ENCODE measurements at places on chromosomes 12 and 14.
A peak's percentile ranks its signal among the peaks of the same experiment; 100 is the strongest.

GRCh38 chr12:85807730-85808129, 28.5 kb downstream of the RASSF9 start:
- no peak for DNase-seq

GRCh38 chr12:10235761-10236631, 23.3 kb downstream of the GABARAPL1 start:
- peak; percentile 24 for DNase-seq

DNA sequence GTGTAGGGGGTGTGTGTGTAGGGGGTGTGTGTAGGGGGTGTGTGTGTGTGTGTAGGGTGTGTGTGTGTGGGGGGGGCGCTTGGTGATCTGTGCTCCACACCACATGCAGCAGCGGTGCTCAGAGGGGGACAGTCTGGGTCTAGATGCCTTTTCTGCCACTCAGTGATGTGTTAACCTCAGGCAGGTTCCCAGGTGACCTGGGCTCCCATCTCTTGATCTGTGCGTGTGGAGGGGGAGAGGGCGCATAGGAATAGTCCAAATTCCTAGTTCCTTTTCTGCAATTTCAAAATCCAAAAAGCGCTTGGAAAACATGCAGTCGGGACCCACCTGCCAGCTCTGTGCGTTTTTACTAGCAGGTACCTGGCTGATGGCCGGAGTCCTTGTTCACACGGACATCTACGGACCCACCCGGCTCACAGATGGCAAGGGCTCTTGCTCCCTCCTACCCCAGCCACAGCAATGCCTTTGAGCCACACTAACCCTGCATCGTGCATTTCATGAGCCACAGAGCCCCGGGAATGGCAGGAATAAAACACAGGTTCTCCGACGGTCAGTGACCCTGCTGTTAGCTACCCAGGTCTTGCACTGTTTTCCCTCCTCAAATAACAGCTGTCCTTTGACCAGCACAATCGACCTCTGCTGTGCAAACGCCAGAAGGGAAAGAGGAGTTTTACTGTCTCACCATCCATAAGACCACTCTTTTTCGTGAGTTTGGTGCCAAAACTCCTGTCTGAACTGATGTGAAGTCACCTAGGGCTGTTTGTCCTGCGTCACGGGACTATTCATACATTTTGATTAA, 120.8 kb downstream of the GLT1D1 start:
- DNase-seq = no peak

DNA sequence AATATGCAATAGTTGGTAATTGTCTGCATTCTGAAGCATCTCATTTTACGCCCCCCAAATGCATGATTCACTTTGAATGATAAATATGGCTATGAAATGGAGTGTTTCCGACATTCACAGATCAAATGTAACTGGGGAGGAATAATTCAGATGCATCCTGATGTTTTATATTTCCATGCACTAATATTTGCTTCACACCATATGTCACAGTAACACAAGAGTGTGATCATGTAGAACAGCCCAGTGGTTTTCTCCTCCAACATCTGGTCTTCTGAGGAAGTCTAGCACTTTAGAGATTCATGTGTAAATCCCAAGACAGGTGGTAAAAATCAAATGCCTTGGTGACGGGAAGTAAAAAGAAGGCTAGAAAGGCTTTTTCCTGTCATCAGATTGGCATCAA, 273.1 kb downstream of the DIO2 start:
- no peak for DNase-seq

- no peak for DNase-seq
These were observed 96.9 kb downstream of the GTF2A1 start for GRCh38 chr14:81123811-81124210.

DNA sequence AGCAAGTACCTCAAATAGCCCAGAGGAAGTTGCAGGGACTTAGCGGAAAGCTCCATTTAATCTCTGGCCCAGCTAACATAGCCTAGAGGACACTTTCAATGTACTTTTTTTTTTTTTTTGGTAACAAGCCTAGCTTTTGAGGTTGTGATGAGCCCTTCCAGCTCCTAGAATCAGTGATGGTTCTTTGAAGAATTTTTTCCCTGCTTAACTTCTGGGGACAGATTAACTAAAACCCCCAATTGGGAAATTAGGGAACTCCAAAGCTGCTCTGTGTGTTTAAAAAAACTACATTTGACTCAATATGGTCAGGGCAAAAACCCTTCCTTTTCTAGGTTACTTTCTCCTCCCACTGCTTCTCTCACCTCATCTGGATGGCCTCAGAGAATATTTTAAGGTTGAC, 23.9 kb upstream of the ITGA5 start:
- no peak for DNase-seq

- no peak for DNase-seq
These were observed 903.6 kb upstream of the TMEM132C start for GRCh38 chr12:127363392-127363791.

- DNase-seq = no peak
These were observed at the start of gene MTA1 for GRCh38 chr14:105419195-105420091. MTA1 (plus strand) TSS chr14:105419827; CDS start chr14:105420036, 209 bp downstream.

DNA sequence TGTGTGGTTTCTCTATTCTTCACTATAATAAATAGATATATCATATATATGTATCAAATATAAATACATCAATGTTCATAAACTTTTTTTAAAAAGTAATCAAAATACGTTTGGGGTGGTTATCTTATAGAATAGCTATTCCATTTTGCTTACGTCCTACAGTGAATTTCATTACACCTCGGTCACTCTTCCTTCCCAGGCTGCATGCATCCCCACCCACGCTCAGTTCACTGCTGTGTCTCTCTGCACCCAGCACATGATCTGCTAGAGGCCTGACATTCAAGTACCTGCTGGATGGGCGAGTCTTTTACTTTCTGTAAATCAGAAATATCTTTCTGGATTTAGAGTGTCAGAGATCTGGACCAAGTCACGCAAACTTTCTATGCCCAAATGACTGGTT, 3.6 kb downstream of the STX2 start:
- DNase-seq = no peak

DNA sequence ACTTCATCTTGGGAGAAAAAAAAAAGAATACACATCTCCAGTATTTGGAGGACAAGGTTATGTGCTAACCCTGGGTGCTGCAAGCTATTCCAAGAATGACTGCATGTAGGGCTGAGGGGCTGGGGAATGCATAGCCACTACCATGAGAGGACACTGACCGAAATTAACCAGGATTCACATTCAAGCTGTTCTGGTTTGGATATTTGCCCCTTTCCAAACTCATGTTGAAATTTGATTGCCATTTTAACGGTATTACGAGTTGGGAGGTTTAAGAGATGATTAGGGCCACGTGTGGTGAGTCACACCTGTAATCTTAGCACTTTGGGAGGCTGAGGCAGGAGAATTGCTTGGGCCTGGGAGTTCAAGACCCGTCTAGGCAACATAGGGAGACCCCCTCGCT, 18.5 kb upstream of the MARK3 start:
- DNase-seq = no peak

Measured in stimulated activated CD8-positive, alpha-beta memory T cell treated with anti-CD3 and anti-CD28 coated beads, Interleukin-7, amount 100 ng/mL, for 1 hour (primary cell).